ENCODE measurements at places on chromosomes 1 and 21. TPM values are rescaled to one million over a fixed set of nuclear protein-coding genes. Genes with fewer than 3 reads are reported as not detected.

Gene SNAP47
- 28.5 TPM for total RNA-seq

Gene COL24A1
- not detected for total RNA-seq

Gene ANKRD34A
- 0.22 TPM for total RNA-seq

Gene RSPO1
- total RNA-seq = 0.12 TPM

Gene C1QC
- total RNA-seq = not detected

Gene LCE4A
- not detected for total RNA-seq

Gene FAAH
- 0.56 TPM for total RNA-seq

Gene ST6GALNAC3
- 0.52 TPM for total RNA-seq

Gene SAMD11
- total RNA-seq = 16.9 TPM

Gene TSSK3
- not detected for total RNA-seq

Gene AXDND1
- 0.45 TPM for total RNA-seq

Gene LCE1F
- total RNA-seq = not detected

Gene TSEN15
- total RNA-seq = 29.6 TPM

Gene CFAP74
- total RNA-seq = not detected

Gene CDC20
- 206 TPM for total RNA-seq

Gene PTGFR
- not detected for total RNA-seq

Gene COL8A2
- 0.15 TPM for total RNA-seq

Gene PCBP3
- 1.5 TPM for total RNA-seq

Gene KRTAP7-1
- total RNA-seq = not detected

Gene LRRC71
- total RNA-seq = not detected

Gene KCNK2
- not detected for total RNA-seq

Gene TLR5
- total RNA-seq = 0.05 TPM

Gene SLAMF1
- not detected for total RNA-seq

Gene KISS1
- 0.45 TPM for total RNA-seq

Gene CCDC17
- total RNA-seq = 0.23 TPM

Gene OXCT2
- total RNA-seq = 0.49 TPM

Gene FALEC
- total RNA-seq = not detected
